ENCODE measurements at places on chromosomes 7 and 10. TPM values are rescaled to one million over a fixed set of nuclear protein-coding genes. Genes with fewer than 3 reads are reported as not detected.

Gene EGR2
- total RNA-seq, result 4.8 TPM

- DNase-seq, result no peak
These were observed 15.0 kb downstream of the CXCL12 start for GRCh38 chr10:44369854-44370253.

GRCh38 chr10:35511647-35512046, 93.5 kb upstream of the GJD4 start:
- DNase-seq, result no peak

DNA sequence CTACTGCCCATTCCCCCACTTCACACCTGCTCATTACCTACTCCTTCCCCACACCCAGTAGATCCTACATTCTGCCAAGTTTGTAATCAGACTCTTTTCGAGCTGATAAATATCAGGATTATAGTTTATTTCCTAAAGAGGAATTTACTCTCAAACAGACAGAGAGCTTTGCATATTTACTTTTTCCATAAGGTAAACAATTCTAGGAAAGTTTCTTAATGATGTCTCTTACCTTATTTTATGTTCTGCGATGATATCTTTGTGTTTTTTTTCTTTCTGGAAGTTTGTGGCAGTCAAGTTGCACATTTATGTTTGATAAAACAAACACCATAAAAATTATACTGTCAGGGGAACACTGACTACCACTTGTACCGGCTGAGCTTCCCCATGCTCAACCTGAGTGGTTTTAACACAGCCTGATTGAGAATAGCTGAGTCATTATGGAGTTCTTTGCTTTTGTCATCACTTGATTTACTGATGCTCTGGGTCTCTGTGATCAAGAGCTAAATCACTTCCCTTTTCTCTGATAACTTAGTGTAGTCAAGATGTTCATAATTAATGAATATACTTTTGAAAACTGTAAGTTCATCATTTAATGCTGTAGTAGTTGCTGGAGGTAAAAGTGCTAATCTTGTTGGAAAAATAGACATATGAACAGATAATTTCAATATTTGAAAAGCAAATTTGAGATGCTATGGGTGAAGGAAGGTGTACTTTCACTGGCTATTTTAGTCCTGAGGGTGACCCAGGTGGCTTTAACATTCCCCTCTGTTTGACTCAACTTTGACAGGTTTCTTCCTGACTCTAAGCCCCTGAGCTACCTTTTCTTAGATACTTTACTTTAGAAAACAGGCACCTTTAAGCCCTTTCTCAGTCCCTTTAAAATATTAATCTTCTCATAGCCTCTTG, 1034.5 kb upstream of the LRRTM3 start:
- DNase-seq, result no peak

GRCh38 chr10:80509403-80510161, 28.1 kb upstream of the SH2D4B start:
- DNase-seq, result peak; percentile 75
